ENCODE measurements at places on chromosomes 11 and 22.

DNA sequence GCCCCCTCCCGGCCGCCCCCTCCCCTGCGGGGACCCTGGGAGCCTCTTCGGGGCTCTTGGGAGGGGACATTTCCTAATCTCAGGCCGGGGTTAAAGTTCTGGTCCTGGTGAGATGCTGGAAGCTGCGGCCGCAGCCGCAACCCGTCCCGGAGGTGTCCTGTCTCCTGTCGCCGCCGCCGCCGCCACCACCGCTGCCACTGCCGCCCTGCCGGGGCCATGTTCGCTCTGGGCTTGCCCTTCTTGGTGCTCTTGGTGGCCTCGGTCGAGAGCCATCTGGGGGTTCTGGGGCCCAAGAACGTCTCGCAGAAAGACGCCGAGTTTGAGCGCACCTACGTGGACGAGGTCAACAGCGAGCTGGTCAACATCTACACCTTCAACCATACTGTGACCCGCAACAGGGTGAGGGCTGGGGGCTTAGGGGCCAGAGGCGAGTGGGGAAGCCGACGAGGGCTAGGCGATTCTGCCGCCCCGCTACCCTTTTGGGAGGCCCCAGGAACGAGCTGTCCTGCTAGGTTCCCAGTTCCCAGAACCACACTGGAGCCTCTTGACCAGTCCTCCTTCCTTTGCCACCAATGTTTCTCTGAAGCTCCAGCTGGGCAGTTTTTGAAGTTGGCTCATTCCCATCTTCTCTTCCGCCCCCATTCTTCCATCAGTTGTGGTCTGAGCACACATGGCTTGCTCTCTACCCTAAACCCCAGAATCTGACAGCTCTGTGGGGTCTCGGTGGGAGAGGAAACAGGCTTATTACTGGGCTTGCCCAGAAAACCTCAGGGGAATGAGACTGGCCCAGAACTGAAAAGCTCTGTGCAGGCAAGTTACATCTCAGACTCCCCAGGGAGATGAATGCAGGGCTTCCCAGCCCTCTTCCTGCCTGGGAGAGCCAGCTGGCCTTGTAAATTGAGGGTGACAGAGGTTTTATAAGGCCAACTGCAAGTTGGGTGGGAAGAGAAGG is 781 bp downstream of the SIDT2 start:
- peak; percentile 25 for DNase-seq

DNA sequence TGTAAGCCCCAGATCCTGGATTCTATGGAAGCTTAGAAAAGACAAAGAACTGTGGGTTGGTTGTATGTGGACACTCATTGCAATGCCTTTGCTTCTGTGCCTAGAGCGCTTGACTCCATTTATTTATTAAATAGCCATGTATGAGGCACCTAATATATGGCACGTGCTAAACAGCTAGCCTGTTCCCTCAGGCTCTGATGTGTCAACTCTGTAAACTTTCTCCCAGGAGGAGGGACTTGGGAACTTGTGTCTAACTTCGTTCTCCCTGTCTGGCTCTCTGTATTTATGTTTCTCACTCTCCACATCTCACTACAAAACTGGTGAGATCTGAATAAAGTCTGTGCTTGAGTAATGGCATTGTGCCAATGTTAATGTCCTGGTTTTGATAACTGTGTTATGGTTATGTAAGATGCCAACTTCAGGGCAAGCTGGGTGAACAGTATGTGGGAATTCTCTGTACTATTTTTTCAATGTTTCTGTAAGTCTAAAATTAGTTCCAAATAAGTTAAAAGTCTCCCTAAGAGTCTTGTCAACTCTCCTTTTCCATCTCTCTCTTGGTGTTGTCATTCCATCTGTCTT is 34.1 kb upstream of the ZBTB16 start:
- no peak for DNase-seq

- DNase-seq = peak; percentile 62
Measured at GRCh38 chr11:71452199-71453036, 585 bp upstream of the NADSYN1 start.

DNA sequence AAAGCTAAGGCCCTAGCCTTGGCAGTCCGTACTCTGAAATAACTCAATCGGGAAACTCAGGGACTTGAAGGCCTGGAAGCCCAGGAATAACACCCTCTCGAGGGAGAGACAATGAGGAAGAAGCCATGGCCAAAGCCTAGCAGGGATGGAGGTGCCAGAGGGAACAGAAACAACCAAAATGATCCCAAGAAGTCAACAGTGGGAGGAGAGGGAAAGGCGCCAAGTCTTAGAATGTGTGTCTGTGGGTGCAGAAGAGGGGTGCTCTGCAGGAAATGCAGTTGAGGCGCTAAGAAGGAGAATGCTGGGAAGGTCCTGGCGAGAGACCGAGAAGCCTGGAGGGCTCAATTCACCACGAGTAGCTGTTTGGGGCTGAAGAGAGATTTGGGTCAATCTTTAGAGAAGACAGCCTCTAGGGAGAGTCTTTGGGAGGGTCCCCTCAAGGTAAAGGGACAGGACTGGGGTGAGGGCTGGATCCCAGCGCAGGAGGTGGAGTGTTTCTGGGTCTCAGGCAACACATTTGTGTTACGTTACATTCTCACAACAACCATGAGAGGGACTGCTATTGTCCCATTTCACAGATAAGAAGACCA is 760 bp upstream of the MAPK8IP1 start:
- no peak for DNase-seq

DNA sequence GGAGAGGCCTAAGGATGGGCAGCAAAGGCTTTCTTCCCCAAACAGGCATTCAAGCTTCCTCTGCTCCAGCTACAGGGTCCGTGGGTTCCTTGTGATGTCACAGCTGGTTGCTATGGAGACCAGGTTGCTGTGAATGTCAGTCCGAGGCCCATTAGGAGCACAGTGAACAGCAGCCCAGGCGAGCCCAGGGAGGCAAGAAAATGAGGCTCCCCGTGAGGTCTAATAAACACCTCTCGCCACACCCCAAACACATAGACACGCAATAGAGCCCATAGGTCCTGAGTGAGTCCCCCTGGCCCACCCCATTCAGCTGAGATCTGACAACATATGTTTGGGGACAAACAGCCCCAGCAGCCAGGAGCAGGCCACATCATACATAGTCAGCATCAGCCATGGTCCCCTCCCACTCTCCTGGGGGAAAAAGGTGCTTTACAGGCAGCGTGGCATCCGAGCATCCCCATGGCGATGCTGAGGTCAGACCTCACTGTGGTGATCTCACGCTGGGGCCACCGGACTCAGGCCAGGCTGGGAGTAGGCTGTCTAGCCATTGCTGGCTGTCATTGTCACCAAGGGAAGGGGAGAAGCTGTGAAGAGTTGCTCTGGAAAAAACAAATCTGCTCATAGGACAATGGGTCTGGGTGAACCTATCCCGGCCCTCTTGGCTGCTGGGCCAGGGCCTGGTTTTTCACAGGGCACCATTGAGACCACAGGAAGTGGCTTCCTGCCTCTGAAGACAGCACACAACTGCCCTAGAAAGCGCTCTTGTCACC is 23.1 kb upstream of the TP53I11 start:
- DNase-seq = no peak

DNA sequence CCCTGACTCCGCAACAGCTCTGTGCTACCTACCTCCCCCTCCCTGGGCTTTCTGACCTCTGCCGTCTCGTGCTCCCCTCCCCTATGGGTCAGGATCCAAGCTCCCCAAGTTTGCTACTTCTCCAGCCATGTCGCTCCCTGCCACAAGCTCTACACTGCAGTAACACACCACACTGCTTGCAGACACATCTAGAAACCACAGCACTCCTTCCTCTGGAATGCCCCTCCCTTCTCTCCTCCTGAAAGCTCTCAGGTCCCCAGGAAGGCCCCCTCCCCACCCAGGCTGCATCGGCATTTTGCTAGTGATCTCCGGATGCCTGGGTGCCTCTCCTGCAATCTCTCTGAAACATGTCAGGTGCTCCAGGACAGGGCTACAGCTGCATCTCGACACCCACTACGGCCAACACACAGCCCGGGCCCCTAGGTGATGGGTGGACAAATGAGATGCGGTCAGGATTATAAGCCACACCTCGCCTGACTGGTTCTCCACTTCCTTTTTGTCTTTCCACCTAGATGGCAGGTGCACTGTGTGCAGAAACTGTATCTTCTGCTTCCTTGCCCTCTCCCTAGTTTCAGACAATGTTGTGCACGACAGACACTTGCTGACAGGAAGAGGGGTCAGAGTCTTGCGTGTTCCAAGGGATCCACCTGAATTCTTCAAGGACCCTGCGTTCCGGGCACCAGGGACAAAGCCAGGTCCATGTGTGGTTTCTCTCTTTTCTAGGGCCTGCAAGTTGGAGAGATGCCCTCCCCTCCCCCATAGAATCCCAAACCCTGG is 22.9 kb downstream of the RPUSD4 start:
- no peak for DNase-seq

DNA sequence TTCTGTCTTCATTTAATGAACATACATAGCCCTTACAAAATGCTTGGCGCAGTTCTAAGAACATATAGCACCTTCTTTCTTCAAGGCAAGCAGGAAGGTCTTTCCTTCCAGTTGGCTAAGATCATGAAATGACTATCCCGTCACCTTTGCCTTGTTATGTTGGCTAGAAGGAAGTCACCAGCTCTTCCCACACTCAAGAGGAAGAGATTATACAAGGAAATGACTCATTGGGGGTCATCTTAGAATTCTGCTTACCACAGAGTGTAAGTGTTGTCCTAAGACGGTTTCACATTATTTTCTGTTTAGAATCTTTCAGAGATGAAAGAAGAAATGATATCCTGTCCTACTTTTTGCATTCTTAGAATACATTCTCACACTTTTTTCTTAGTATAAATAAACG is 808.0 kb upstream of the LUZP2 start:
- DNase-seq = no peak
